Retina (tissue), 1 donor: ENCODE measurements at places on chromosomes 7 and 10.
A peak's percentile ranks its signal among the peaks of the same experiment; 100 is the strongest.

- DNase-seq: peak; percentile 5
Measured at GRCh38 chr7:135169141-135169963, 1.2 kb downstream of the CYREN start.

DNA sequence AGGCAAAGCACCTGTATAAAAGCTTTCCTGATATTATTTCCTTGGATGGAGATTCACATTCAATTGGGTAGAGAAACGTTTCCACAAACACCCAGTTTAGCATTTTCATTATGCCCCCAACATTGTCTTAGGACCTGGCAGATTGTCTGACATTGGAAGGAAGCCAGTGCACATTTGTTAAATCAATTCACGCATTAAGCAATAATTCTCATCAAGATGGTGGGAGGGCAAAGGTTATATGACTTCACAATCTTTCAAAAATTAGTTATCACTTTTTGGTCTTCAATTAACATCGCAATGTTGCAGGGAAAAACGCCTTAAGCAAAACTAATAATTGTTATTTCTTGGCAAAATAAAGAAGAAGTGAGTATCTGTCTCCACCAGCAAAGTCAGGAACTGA is 16.4 kb downstream of the OPALIN start:
- DNase-seq: no peak

DNA sequence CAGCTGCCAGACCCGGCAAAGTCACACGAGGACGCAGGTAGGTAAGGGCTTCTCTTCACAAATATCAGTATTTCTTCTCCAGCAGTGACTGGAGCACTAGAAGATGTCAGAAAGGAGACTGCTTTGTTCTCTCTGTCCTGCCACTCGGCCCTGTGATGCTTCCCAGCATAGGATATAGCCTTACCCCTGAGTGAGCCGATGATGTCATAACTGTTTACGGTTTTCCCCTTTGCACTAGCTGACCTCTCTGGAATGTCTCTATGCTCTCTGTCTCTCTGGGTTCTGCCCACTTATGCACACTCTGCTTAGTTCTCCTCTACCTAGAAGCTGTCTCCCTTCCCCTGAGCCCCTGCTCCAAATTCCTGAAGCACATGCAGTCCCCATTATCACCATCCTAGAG is 167.5 kb upstream of the PODXL start:
- DNase-seq: peak; percentile 24

GRCh38 chr7:16359216-16359615 is 62.1 kb downstream of the CRPPA start:
- no peak for DNase-seq

DNA sequence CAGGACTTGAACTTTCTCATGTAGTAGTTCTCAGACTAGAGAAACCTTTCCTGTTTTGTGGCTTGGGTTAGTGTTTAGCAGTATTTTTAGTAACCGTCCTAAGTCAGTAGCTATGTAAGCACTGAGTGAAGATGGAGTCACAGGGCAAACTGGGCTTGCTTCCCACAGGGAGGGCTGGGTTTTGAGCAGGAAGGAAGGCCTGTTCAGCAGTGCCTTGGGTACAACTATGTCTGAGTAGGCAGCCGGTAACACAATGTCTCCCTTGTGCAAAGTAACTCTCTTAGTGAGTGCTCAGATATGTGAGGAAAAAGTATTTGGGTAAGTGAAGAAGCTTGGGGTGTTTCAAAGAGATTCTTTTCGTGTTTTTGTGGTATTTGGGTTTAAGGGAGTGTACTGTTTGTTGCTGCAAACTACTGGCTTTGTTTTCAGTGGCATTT is 96.4 kb downstream of the CCSER2 start:
- peak; percentile 21 for DNase-seq

GRCh38 chr7:131109011-131109758 is 218.5 kb upstream of the MKLN1 start:
- no peak for DNase-seq

GRCh38 chr7:42726066-42726785 is 185.6 kb downstream of the C7orf25 start:
- no peak for DNase-seq

GRCh38 chr7:155941688-155942087 is 129.4 kb upstream of the SHH start:
- no peak for DNase-seq

- no peak for DNase-seq
Measured at GRCh38 chr10:132820056-132820455, 34.1 kb upstream of the NKX6-2 start.
